Mesangial cell (primary cell): ENCODE measurements at places on chromosomes 12 and 14. TPM values are rescaled to one million over a fixed set of nuclear protein-coding genes. Genes with fewer than 3 reads are reported as not detected.

Gene DTX3
- 13.0 and 40.6 TPM in 2 replicates for total RNA-seq

Gene HSPB8
- 25.1 and 69.8 TPM in 2 replicates for total RNA-seq

Gene DHRS4
- 39.6 and 44.0 TPM in 2 replicates for total RNA-seq

Gene WDR20
- 10.8 and 17.1 TPM in 2 replicates for total RNA-seq

Gene SPATS2
- total RNA-seq: 14.2 and 17.6 TPM in 2 replicates

Gene RAD51AP1
- 1.3 and 15.8 TPM in 2 replicates for total RNA-seq

Gene SLC6A12
- 1.8 TPM in 1 of 2 replicates, not detected in the other for total RNA-seq

Gene OR4K13
- not detected in 2 replicates for total RNA-seq

Gene KLRC2
- total RNA-seq: not detected in 2 replicates

Gene PROX2
- total RNA-seq: not detected in 2 replicates

Gene MARK3
- 34.1 and 42.4 TPM in 2 replicates for total RNA-seq

Gene EML1
- total RNA-seq: 6.7 and 8.6 TPM in 2 replicates

Gene SIX4
- total RNA-seq: 11.2 and 15.8 TPM in 2 replicates

Gene GUCY2C
- under 0.01 TPM in 1 of 2 replicates, not detected in the other for total RNA-seq

Gene MANSC1
- total RNA-seq: 2.6 and 4.2 TPM in 2 replicates

Gene CELA1
- total RNA-seq: not detected in 2 replicates

Gene MIS18BP1
- 5.8 and 31.3 TPM in 2 replicates for total RNA-seq

Gene IL22
- not detected in 2 replicates for total RNA-seq

Gene ADGRD1
- 1.6 TPM in 1 of 2 replicates, not detected in the other for total RNA-seq

Gene ZBTB25
- total RNA-seq: 3.6 and 8.9 TPM in 2 replicates

Gene DAO
- not detected in 2 replicates for total RNA-seq

Gene KCNMB4
- total RNA-seq: 0.65 and 1.9 TPM in 2 replicates

Gene KERA
- total RNA-seq: not detected in 2 replicates

Gene ADAMTS20
- total RNA-seq: not detected in 2 replicates

Gene SLCO1A2
- total RNA-seq: not detected in 2 replicates

Gene NACA
- 842 and 845 TPM in 2 replicates for total RNA-seq
